C1 segment of cervical spinal cord (tissue), 14 donors: ENCODE measurements at places on chromosomes 2 and 18.

GRCh38 chr2:196403471-196403870, 232.1 kb upstream of the STK17B start:
- DNase-seq = no peak

DNA sequence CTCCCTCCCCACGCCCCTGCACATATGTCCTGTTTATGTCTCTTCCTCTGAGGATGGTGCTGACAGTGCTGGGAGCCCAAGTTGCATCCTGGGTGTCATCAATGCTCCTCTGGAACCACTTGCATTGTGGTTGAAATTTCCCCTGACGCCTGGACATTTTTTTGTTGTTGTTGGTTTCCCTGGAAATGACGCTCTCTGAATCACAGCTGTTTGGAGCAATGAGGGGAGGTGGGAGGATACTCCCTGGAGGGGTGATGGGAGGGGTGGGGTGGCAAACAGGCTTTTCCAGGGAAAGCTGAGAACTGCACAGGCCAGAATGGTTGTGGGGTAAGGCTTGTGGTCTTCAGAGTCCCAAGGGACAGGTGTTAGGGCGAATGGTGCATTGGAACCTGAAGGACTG, 29.6 kb downstream of the CELF4 start:
- DNase-seq = no peak

- no peak for DNase-seq
Observed at GRCh38 chr2:121084130-121084680, 200.8 kb downstream of the TFCP2L1 start.

- peak; percentile 29 for DNase-seq
Observed at GRCh38 chr2:68766376-68766845, 31.8 kb downstream of the ARHGAP25 start.

DNA sequence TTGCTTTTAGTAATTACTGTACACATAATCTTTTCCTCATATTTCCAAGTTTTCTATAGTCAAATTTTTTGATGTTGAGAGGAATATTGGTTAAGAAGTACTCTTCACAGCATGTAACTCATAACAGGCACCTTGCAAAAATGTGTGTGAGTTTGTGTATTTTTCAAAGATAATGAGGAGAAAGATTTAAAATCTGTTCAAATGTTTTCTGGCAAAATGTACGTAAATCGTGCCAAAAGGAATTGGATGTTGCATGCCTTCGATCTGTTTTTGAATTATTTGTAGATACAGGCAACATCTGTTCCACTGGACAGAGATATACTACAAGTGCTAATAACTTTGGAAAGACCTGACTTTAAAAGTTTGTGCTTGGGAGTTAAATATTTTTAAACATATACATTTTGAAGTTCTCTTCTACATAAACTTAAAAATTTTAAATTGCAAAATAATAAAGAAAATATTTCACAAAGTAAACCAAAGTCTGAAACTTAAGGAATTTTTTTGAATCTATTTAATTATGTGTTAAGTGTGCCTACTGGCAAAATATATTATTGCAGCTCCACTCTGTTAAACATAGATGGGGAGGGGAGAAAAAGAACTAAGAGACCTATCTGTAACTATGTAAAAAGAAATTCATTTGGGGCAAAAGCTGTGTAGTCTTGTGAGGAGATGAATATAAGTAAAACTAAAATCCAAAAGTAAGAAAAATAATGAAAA, 133.5 kb upstream of the UBE2E3 start:
- DNase-seq = no peak

DNA sequence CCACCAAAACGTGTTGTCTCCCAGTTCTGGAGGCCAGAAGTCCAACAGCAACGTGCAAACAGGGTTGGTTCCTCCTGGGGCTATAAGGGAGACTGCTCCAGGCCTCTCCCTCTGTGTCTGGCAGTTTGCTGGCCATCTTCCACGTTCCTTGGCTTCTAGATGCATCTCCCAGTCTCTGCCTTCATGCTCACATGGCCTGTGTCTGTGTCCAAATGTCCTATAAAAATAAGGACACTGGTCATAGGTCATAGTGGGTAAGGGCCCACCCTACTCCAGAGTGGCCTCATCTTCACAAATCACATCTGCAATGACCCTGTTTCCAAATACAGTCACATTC, 69.4 kb upstream of the TAF1B start:
- no peak for DNase-seq

GRCh38 chr2:13193075-13193474, 476.3 kb downstream of the TRIB2 start:
- no peak for DNase-seq

DNA sequence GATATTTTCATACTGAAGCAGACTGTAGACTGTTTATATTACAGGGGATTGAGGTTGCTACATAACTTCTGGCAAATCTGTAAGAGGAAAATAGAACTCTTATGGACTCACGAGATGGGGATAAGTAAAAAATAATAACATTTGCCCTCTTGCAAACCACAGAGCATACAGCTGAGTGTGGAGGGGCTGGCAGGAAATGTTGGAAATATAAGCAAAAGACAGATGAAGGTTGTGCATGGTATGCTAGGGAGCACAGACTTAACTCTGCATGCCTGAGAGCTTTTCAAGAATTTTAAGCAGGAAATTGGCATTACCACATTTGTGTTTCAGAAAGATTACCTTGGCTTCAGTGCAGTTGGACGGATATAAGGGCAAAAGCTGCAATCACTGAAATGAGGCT, 411.1 kb downstream of the RAD51AP2 start:
- no peak for DNase-seq

- no peak for DNase-seq
Observed at GRCh38 chr18:12371590-12371989, 5.4 kb downstream of the AFG3L2 start.

DNA sequence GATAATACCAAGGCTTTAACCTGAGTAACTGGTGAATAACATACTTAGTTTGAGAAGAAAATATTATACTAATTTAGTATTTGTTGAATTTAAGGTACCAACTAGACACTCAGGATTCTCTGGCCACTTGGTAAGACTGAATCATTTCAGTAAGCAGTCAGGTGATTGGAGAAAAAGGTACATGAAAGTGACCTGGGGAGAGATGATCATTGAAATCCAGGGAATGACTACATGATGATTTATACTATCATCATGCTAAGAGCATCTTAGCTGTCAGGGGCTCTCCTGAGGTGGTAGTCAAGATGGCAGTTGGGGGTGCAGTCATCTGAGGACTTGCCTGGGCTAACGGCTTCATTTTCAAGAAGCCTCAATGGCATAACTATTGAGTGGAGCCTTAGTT, 571.2 kb upstream of the ACVR2A start:
- DNase-seq = no peak

GRCh38 chr18:2825613-2826175, 21.1 kb upstream of the EMILIN2 start:
- no peak for DNase-seq

GRCh38 chr2:120617055-120617454, 118.6 kb upstream of the GLI2 start:
- no peak for DNase-seq

- DNase-seq = no peak
Observed at GRCh38 chr2:205460217-205460616, 222.1 kb upstream of the NRP2 start.

- DNase-seq = no peak
Observed at GRCh38 chr2:196983934-196984333, 57.4 kb upstream of the PGAP1 start.

GRCh38 chr2:128603411-128603924, 284.8 kb upstream of the HS6ST1 start:
- DNase-seq = no peak

DNA sequence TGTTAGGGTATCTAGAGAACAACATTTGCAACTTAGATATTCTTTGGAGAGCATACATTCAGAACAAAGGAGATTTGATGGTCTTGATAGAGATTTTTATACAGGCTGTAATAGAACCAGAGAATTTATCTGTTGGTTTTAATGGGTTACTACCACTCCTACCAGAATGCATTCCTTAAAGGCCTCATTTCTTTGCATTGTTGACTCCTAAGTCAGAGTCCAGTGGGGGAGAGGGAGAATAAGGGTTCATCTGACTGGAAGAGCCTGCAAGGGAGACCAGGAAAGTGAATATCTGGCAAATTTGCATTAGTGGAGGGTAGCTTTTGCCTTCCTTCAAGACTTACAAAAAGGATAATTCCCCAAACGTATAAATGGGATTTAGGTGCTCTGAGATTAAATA, 29.7 kb downstream of the AGPS start:
- no peak for DNase-seq

GRCh38 chr2:85111819-85112281, 21.3 kb upstream of the TCF7L1 start:
- DNase-seq = no peak

- no peak for DNase-seq
Observed at GRCh38 chr2:223914324-223914723, 30.8 kb downstream of the WDFY1 start.

DNA sequence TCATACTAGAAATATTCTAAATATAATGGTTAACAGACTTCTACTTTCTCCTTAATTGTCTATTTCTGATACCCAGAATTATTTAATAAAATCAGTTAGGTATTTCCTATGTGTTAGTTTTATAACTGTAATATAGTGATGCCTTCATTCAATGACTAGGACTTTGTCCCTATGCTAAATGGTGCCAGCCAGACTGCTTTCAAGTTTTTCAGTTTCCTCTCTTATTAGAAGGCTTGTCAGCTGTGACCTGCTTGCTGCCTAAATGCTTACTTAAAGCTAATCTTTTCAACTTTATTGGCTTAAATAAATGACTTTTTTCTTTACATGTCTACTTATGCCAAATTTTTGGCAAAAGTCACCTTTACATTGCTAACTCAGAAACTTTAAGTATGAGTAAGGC, 30.7 kb downstream of the BAZ2B start:
- no peak for DNase-seq

GRCh38 chr2:144705328-144706245, 185.7 kb upstream of the ZEB2 start:
- DNase-seq = no peak

DNA sequence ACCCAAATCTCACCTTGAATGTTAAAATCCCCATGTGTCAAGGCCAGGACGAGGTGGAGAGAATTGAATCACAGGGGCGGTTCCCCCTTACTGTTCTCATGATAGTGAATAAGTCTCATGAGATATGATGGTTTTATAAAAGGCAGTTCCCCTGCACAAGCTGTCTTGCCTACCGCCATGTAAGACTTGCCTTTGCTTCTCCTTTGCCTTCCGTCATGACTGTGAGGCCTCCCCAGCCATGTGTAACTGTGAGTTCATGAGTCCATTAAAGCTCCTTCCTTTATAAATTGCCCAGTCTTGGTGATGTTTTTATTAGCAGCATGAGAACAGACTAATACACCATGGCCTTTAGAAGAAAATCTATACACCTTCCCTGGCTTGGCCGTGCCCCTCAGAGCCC, 7.4 kb upstream of the MBP start:
- no peak for DNase-seq

DNA sequence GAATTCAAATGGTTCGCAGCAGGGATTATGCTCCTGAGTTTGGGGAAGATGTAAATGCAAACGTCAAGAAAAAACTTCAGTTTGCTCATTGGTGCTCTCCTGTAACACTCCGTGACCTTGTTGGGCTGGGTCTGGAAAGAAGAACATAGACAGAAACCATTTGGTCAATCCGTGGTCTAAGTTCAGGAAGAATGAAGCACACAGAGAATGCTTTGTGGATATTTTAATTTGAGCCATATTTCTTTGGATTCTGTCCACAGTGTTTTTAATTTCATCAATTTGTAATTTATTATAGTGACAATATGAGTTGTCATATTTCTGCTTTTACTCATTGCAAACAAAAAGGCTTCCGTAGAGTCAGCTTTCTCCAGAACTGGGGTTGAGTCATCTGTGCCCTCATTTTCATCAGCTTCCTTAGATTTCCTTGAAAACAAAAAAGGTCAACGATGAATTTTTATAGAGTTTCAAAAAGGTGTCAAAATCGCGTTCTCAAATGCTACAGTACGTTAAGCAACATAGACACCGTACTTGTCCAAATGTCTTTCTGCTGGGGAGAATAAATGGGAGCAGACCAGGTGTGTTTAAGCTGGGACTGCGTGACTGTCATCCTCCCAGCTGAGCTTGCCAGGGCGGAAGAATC, 606.4 kb downstream of the RNF144A start:
- DNase-seq = no peak

DNA sequence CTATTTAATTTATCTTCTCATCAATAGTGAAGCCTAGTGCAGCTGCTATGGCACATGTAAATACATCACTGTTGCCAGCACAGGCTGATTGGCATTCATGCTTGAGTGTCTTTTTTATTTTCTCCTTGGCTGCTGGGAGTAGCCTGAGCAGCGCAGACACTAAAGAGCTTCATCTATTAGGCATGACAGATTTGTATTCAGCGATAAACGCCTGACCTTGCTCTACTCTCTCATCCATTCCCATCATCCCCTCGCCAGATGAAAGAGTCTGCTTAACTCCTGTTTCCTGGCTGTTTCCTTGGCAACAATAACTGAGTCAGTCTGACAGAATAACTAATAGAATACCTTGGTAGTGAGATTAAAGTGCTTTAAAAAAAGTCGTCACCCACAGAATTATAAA, 753.6 kb downstream of the DCC start:
- no peak for DNase-seq

GRCh38 chr18:29153091-29153490, 976.2 kb upstream of the CDH2 start:
- DNase-seq = no peak

DNA sequence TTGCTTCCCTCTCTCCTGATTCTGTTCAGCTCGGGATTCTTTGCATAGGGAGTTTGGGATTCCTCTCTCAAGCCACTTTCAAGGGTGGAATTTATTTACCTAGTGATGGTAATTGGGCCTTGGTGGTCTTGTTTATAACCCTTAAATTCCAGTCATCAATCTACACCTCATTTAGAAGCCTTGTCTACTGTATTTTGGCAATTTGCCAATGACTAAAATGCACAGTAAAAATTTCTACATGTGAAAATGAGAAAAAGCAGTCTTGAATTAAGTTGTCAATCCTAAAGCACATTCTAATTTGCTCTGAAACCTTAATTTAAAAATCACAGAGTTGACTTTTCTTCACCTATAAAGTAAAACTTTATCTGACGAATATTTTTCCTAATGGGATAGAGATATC, 749.2 kb upstream of the CRIM1 start:
- no peak for DNase-seq

DNA sequence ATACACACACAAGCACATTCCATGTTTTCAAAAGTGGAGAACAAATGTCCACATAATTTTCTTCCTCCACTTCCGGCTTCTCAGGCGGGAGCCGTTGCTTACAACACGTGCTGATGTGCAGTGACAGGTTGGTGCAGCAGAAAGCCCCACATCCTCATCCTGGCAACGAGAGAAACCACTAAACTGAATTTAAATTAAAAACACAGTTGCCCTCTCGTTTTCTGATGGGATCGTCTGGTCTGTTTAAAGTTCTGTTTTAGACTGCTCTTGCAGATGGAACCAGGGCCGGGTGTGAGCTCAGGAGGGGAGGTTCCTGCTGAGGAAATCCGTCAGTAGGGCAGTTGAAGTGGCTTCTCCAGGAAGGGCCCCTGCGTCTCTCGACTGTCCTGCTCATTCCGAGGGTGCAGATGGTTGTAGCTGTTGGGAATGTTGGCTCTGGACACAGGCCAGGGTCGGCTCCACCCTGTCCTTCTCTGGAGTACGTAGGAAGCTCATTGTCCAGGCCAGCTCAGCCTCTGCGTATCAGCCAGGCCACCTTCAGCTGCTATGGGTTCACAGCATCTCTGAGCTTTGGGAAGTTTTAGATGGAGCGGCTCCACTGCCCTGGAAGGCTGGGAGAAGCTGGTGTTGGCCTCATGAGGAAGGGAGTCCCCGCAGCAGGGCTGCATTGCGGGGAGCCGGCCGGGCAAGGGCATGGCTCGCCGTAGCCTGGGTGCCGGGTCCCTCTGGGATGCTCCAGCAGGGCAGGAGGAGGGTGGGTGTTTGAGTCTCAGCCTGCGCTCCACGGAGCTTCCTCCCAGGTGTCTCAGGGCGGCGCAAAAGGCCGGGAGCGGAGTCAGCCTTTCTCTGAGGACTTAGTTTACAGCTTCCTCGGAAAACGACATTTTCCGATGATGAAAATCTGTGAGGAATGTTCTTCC, 58.3 kb downstream of the NFATC1 start:
- DNase-seq = no peak
